ENCODE measurements at places on chromosomes 4 and X.

GRCh38 chrX:153764786-153765137 is 713 bp downstream of the PLXNB3 start:
- DNase-seq = no peak

DNA sequence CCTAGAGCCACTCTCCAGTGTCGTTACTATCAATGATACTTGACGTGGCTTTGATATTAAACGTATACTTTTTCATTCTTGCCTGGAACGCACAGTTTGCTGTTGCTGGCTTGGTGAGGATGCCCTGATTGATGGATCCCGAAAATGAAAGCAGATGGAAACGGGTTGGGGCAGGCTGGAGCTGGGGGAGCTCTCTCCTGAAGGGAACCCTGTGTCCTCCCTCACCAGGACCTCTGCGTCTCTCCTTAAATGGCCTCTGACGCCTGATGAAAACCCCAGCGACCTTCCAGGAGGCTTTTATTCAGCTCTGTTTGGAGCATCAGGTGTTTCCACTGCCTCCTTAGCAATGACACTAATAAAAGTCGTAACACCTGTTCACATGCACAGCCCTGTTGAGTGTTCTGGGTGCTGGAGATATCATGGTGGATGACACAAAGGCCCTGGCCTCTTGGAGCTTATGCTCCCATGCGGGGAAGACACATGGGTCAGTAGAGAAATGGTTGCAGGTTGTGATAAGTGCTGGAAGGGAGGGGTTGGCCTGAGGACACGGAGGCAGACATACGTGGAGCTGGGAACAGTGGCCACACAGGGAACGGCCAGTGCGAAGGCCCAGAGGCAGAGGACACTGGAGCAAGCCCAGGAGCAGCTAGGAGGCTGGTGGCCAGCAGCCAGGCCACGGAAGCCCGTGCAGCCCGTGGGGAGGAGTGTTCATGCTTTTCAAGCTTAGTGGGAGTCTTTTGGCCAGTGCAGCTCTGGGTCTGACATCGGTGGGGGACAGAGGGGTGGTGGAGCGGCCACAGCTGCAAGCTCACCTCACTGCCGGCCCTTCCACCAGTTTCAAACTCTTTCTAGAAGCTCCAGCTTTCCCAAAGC is 7.5 kb downstream of the MSANTD1 start:
- no peak for DNase-seq

GRCh38 chr4:5883916-5884315 is 9.0 kb downstream of the CRMP1 start:
- no peak for DNase-seq

GRCh38 chr4:189285377-189285776 is 655.3 kb upstream of the FRG1 start:
- no peak for DNase-seq

GRCh38 chr4:85798012-85798770 is 323.2 kb downstream of the ARHGAP24 start:
- DNase-seq = no peak

DNA sequence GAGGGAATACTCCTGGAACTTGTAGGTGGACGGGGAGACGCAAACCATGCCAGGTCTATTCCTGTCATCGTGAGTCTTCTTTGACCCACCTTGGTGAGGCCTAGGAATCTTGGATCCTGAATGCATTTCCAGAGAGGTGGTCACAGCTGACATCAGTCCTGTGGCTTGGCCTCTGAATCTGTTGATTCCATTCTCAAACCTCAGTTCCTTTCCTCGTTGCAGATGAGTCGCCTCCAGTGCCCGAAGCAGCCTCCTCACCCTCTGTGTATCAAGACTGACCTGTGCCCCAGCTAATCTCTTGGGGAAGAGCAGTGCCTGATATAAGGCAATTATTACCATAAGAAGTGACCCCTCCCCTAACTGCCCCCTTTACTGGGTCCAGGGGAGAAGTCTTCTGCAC is 118.1 kb downstream of the SMIM20 start:
- no peak for DNase-seq

DNA sequence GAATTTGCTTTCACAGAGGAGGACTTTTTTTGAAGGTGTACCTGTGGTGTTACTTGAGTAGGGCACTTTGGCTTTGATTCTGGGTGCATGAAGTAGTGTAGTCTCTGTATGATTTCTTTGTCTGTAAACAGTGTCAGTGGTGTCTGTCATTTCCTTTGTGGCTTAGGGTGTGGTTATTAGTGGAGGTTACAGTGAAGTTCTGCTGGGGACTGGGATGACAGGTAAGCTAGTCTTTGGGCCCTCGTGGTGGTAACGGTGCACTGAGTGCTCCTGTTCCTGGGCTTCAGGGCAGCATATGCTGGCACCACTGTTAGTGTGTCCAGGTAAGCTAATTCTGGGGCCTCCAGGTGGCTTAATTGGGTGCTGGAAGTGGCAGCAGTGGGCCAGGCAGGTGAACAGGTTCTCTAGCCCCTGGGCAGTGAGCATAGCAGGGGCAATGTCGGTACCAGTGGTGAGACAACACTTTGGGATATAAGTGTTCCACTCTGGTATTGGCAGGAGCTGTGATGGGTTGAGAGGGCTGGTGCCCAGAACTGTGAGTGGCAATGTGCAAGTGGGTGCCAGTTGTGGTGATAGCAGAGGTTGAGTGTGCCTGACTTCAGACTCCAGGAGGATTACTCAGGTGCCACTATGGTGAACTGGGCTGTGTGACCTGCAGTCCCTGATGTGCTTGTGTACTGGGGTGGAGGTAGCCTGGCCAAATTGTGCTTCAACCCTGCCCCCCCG is 26.0 kb upstream of the VSIG1 start:
- DNase-seq = no peak

Data from stimulated activated CD8-positive, alpha-beta memory T cell treated with anti-CD3 and anti-CD28 coated beads, Interleukin-4, amount 100 ng/mL, for 1 hour (primary cell).